Activated CD4-positive, alpha-beta T cell treated with anti-CD3 and anti-CD28 coated beads, Interleukin-2, Interleukin-6, amounts not matched to agents 100 ng/mL and 50 ng/mL, durations not matched to agents 16 hours and 8 hours (primary cell): ENCODE measurements at places on chromosomes 7 and 10.

- DNase-seq, result no peak
Measured at GRCh38 chr10:44039599-44039998, 345.3 kb downstream of the CXCL12 start.

GRCh38 chr10:99660662-99661376, 1.5 kb downstream of the ENTPD7 start:
- no peak for DNase-seq

GRCh38 chr10:119658274-119658673, 7.1 kb downstream of the BAG3 start:
- DNase-seq, result no peak

GRCh38 chr7:51080216-51080615, 236.4 kb downstream of the COBL start:
- no peak for DNase-seq

DNA sequence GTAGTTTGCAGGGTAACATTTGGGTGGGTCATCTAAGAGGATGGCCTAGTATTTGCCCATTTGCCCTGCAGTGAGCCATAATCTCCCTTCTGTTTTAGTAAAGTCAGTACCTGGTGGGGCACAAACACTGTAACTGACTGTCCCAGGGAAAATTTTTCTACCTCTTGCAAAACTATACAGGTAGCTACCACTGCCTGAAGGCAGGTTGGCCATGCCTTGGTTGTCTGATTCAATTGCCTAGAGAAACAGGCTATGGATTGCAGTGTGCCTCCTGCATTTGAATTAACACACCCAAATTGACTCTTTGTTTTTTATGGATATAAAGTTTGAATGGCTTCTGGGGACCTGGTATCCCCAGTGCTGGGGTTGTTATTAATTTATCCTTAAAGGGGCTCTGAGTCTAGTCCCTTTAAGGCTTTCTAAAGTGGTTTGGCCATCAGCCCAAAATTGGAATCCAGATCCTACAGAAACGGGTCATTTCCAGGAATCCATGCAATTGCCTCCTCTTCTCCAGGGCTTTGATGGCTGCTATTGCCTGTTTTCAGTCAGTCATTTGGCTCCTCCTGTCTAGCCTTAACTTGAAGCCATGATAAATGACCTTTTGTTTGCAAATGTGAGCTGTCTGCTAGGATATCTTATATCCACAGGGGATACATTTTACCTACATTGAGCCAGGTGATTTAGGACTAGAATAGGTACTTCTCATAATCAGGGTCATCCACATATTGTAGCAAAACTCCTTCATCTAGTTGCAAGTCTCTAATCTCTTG, 89.1 kb downstream of the STRA8 start:
- no peak for DNase-seq

GRCh38 chr10:103493362-103493915, at the start of gene NEURL1:
NEURL1 (plus strand) TSS chr10:103493705; CDS start chr10:103494388, 683 bp downstream.
- no peak for DNase-seq

DNA sequence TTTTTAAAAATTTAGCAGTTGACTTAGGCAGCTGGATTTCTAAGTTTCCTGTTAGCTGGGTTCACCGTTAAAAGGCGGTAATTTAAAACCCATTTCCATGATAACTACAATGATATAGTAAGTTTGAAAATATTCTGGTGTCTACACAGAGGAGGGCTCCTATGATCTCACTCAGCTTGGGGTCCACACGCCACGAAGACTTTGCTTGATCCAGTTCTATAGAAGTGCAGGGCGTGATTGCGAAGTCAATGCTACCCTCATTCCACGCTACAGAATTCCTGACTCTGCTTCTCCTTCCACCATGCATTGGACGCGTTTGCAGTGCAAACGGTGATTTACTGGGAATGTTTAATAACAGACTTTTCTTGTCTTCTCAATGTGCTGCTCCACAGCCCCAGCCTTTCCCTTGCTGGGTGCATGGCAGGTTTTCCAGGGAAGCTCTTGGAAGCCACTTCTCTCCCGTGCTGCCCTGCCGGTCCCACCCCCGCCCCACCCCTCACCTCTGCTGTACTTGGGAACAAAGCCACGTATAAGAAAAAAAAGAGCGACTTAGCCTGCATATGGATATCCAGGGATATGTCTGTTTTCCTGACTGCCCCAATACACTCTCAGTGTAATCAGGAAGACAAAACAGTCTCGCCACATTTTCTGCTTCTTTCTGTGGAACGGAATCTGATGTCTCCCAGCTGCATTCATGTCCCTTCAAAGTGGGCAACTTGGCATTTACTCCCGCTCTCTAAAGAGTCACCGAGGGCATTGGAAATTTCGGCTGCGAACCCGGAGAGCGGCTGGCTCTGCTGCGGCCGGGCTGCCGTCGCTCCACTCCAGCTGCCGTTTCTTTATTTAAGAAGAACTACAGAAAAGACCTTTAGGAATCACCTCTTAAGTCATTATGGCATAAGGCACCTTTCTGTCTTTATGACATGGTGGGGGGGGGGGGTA, 434.4 kb upstream of the MGMT start:
- no peak for DNase-seq

- no peak for DNase-seq
Measured at GRCh38 chr7:128744366-128744905, 5.3 kb downstream of the CALU start.

- no peak for DNase-seq
Measured at GRCh38 chr7:4722960-4723630, 41.0 kb downstream of the FOXK1 start.

- DNase-seq, result no peak
Measured at GRCh38 chr7:46720761-46721160, 799.7 kb upstream of the IGFBP3 start.

- DNase-seq, result peak; percentile 67
Measured at GRCh38 chr10:62856021-62856420, 39.9 kb upstream of the EGR2 start.

GRCh38 chr7:90706072-90706716, 110.1 kb downstream of the CDK14 start:
- DNase-seq, result no peak

- peak; percentile 68 for DNase-seq
Measured at GRCh38 chr10:132248455-132249225, 59.1 kb downstream of the STK32C start.

DNA sequence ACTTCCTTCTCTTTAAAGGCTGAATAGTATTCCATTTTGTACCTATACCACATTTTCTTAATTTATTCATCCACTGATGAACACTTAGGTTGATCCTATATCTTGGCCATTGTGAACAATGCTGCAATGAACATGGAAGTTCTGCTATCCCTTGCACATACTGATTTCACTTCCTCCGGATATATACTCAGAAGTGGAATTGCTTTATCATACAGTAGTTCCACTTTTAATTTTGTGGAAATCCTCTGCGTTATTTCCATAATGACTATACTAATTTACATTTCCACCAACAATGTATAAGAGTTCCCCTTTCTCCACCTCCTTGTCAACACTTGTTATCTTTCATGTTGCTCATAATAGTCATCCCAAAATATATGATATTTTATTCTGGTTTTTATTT, 312.6 kb downstream of the PLXDC2 start:
- no peak for DNase-seq

DNA sequence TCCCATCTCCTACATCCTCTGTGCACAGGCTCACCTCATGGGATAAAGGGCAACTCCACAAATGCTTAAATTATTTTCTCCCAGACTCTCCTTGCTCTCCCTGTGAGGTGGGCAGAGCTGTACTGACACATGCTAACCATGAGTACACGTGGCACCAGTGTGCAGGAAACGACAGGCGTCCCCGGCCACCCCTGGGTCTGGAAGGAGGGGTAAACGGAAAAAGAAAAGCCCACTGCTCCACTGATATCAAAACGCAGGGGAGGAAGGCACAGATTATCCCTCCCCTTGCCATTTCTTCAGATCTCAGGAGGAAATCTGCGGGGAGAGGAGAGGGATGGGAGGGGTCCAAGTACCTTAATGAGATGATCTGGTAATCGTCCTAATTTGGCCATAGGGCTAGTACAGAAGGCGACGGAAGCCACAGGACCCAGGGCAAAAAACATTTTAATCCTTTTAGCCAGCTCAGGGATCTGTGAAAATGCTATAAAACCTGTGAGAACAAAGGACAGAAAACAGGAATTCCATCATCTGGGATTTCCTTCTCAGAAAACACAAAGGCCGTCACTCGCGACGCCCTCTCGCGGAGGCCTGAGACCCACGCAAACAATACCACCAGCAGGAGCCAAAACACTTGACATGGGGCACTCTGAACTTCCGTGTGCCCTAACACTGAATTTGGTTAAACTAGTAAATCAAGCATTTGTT, 17.8 kb upstream of the CH25H start:
- no peak for DNase-seq

DNA sequence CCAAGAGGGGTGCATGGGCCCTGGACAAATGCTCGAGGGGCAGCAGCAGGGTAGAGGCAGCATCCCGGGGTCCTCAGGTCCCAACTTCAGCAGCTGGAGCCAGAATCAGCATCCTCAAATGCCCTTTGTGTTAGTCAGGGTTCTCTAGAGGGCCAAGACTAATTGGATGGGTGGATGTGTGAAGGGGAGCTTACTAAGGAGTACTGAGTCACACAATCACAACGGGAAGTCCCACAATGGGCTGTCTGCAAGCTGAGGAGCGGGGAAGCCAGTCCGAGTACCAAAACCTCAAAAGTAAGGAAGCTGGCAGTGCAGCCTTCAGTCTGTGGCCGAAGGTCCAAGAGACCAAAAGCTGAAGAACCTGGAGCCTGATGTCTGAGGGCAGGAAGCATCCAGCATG, 162.9 kb upstream of the TCERG1L start:
- DNase-seq, result no peak

DNA sequence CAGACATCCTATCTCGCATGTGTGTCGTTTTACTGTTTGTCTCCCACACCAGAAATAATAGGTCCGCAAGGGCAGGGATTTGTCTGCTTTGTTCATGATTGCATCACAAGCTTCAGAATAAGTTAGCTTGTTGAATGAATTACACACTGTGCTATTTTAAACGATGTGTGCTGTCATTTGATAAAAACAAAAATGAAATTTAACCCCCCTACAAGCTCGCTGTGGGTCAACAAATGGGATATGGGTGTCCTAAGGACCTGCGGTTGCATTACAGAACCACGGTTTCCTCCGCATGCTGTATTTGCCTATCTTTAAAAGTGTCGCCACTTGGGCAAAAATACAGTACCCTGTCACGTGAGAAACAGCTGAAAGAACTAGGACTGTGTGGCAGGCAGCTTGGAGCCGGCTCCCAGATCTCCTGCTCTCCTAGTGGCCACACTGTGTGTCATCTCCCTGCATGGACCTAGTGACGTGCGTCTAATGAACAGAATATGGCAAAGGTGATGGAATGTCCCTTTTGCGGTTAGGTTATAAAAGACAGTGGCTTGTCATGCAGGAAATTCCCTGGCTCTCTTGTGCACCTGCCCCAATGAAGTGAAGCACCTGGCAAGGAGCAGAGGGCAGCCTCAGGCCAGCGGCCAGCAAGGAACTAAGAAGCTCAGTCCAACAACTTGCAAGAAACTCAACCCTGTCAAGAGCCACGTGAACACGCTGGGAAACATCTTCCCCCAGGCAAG, 32.9 kb upstream of the CRYGN start:
- no peak for DNase-seq

DNA sequence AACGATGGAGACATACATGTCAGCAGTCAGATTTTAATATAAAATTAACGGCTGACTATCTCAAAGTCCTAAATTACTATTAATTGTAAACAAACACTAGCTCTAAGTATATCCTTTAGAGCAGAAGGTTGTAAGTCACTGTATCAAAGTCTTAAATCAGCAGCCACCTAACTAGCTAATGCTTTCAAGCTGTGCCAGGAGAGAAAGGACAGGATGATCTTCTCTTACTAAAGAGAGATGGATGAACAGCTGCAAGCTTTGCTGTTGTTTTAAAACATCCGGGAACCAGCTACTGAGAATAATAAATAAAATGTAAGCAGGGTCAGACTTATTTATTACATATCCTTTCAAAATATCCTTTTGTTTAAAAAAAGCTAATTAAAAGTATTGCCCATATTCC, 24.0 kb upstream of the ABLIM1 start:
- no peak for DNase-seq

GRCh38 chr7:129675521-129675920, 64.0 kb downstream of the NRF1 start:
- DNase-seq, result no peak

DNA sequence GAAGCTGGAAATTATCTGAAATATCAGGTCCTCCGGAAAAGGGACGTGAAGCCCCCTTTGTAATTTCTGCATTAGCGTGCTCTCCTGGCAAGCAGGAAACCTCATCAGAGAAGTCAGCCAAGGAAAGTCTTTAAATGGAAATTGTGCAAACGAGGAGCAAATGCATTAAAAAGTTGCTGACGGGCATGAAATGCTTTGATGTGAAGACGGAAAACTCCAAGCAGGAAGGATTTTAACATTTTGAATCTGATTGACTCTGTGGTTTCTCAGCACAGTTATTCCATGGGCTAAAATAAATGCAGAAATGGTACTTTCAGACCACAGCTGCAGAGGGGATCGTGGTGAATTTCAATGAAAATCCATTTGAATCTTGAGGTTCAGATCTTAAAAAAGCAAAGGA, 167.8 kb downstream of the AHR start:
- DNase-seq, result no peak

GRCh38 chr10:130621231-130621775, 485.1 kb downstream of the GLRX3 start:
- no peak for DNase-seq

DNA sequence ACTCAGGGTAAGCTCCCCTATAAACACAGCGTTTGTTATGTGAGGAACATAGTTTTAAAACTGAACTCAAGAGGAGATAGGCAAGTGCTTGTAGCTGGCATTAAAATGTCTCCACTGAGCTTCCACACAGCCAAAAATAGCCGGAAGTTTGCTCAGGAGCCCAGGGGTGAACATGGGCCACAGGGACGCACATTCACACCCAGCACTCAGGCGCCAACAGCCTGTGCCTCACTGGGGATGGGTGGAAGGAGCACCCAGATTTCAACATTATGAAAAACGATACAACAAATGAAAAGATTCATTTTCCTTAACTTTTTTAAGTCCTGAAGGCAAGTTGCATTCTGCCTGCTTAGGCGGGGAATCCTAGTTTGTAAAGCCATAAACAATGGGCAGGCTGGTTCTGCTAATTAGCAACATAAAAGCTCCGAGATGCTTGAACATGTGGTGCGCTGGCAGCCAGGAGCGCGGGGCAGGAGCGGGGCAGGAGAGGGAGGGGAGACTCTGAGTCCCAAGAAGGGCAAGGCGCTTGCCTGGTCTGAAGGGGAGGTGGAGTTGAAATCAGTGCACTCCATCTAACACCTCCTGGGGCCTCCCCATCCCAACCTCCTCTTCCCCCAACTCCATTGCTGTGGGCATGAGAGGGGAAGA, 235.9 kb downstream of the COBL start:
- DNase-seq, result no peak
